NCI-H226 (cell line): ENCODE measurements at places on chromosomes 16 and 17.

GRCh38 chr16:85690469-85691064 lies 1.8 kb upstream of the GINS2 start:
- no peak for DNase-seq

- peak; percentile 84 for DNase-seq
Observed at GRCh38 chr17:76867578-76868175, 527 bp upstream of the MGAT5B start.

- DNase-seq = peak; percentile 44
Observed at GRCh38 chr16:21083729-21084268, 66.8 kb downstream of the DNAH3 start.

DNA sequence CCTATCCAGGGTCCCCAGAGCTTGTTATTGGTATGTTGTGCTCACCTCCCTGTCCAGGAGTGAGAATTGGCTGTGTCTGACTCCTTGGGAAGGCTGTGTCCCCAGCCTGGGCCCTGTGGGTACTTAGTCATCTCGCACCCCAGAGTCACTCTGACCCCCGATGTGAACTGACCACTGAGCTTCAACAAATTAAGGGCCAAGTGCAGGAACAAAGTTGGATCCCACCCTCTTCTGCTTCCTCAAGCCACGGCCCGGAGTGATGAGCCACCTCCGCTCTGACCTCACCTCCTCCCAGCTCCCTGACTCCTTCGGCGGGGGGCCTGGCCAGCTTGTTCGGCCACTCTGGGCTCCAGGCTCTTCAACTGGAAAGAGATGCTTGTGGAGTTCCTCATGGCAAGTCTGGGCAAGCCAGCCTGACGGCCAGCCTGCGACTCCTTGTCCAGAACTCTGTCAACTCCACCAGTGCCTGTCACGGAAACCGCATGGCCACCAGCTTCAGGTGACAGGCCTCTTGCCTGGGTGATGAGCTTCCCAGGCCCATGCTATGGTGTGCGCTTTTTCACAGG lies 22.3 kb upstream of the MPRIP start:
- DNase-seq = no peak

- DNase-seq = no peak
Observed at GRCh38 chr16:9256196-9256595, 164.8 kb downstream of the HAPSTR1 start.

DNA sequence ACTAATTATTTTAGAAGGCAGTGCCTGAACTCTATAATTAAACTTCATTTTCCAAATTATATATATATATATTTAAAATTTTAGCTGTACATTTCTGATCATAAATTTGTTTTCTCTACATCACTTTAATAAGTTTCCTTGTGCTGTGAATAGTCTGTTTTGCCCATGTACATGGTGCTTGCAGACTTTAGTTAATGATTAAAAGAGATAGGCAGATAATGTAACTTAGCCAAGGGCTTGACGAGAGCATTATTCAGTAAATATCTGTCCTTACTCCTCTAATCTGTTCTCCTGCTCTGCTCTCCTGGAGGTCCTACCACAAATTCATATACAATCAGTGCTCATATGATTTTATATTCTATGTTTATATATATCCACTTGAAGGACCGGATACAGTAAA lies 595.2 kb upstream of the KIF2B start:
- DNase-seq = no peak

- DNase-seq = no peak
Observed at GRCh38 chr16:56866955-56867830, 2.2 kb downstream of the SLC12A3 start.

- DNase-seq = no peak
Observed at GRCh38 chr17:55264278-55264644, 499 bp upstream of the HLF start.

- DNase-seq = no peak
Observed at GRCh38 chr17:83159204-83160049, 80.0 kb downstream of the METRNL start.

- DNase-seq = no peak
Observed at GRCh38 chr17:3961564-3962047, 2.6 kb downstream of the ATP2A3 start.

GRCh38 chr16:73858326-73858725 lies 438.3 kb upstream of the PSMD7 start:
- no peak for DNase-seq

DNA sequence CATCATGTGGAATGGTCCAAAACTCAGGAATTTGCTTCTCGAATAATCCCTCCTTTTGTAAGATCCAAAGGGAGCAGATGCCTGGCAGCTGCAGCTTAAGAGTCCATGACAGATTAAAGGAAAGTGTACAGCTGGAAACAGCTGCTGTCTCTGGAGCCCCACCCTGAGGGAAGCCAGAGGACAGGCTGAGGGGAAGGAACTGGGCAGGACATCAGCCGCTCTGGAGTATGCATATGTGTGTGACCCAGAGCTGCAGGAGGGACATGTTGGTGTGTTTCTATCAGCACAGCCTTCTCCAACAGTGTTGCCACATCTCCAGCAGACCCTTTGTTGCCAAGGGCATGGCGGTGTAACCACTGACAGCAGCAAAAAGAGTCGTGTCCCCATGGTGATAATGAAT lies 46.2 kb downstream of the CYB561 start:
- no peak for DNase-seq

- DNase-seq = no peak
Observed at GRCh38 chr17:35797370-35797769, 1.9 kb upstream of the MMP28 start.

DNA sequence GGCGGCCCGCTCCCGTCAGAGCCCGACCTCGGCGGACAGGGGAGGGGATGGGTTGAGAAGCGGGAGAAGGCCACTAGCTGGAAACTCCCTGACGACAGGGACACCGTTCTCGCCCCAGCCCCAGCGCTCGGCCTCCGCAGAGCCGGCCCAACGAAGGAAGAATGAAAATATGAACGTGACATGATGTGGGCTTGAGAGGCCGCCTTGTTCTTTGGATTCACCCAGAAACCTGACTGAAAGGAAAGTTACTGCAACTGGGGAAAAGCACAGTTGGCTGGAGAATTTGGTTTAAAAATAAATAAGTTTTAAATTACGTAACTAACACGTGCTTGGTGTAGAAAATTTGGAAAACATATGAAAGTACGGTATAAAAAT lies 21.1 kb downstream of the NPTX1 start:
- no peak for DNase-seq

DNA sequence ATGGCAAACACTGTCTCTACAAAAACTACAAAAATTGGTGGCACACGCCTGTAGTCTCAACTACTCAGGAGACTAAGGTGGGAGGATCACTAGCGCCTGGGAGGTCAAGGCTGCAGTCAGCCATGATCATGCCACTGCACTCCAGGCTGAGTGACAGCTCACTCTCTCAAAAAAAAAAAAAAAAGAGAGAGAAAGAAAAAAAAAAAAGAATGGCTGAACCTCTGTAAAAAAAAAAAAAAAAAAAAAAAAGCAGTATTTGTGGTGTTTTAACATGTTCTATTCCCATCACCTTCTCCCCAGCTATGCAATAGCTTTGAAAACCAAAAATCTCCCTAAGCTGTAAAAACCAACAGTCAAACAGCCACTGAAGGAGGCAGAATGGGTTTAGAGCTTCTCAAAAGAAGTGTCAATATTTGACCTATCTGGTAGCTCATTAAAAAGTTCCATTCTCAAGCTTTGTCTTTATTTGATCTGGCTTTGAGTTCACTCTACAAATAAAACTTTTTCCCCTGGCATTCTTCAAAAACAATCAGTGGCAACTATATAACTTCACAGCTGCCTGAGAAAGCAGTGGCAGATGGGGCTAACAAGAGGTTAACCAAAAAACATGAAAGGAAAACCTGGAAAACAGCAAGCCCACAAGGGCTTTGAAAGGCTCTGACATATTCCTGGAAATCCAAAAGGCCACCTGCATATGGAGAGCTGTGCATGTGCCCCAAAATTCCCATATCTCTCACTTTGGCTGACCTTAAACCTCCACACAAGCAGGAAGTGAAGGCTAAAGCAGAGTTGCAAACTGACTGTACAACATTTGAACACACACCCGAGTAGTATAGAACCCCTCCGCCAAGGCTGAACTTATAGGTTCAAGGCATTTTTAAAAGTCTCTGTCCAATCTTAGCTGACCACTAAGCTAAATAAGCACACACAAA lies 36.0 kb downstream of the USP32 start:
- no peak for DNase-seq

GRCh38 chr17:34671191-34671590 lies 91.8 kb downstream of the TMEM132E start:
- no peak for DNase-seq

DNA sequence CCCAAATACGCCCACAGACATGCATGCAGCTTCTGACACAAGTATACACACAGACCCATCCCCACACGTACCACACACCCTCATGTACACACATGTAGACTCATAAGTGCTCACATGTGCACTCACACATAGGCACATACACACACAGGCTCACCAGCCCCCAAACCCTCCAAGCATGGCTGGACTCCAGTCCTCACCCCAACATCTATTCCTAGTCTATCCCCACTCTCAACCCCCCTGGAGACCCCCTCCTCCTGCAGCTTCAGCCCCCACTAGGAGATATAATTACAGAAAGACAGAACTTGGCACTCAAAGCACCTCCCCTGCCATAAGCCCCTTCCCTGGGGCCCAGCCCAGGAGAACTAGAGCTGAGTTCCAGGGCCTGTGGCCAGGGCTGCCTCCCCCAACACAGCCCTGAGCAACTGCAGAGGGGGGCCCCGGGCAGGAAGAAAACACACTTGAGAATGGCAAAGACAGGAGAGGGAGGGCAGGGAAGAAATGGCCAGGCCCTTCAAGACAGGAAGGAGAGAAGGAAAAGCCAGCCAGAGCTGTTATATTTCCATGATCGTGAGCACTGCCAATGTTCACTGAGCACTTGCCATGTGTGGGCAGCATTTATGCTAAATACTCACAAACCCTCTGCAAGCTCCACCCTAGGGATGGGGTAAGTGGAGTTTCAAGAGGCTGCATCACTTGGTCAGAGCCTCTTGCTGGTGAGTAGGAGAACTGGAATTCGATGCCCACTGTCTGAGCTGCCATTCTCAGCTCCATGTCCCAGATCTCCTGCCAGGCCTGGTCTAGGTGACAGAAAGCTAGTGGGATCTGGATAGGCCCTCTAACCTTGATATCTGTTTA lies 224.5 kb downstream of the ZNF423 start:
- no peak for DNase-seq

GRCh38 chr16:87216841-87217275 lies 100.3 kb downstream of the C16orf95 start:
- DNase-seq = no peak

- no peak for DNase-seq
Observed at GRCh38 chr16:84391151-84392030, 23.1 kb downstream of the ATP2C2 start.

DNA sequence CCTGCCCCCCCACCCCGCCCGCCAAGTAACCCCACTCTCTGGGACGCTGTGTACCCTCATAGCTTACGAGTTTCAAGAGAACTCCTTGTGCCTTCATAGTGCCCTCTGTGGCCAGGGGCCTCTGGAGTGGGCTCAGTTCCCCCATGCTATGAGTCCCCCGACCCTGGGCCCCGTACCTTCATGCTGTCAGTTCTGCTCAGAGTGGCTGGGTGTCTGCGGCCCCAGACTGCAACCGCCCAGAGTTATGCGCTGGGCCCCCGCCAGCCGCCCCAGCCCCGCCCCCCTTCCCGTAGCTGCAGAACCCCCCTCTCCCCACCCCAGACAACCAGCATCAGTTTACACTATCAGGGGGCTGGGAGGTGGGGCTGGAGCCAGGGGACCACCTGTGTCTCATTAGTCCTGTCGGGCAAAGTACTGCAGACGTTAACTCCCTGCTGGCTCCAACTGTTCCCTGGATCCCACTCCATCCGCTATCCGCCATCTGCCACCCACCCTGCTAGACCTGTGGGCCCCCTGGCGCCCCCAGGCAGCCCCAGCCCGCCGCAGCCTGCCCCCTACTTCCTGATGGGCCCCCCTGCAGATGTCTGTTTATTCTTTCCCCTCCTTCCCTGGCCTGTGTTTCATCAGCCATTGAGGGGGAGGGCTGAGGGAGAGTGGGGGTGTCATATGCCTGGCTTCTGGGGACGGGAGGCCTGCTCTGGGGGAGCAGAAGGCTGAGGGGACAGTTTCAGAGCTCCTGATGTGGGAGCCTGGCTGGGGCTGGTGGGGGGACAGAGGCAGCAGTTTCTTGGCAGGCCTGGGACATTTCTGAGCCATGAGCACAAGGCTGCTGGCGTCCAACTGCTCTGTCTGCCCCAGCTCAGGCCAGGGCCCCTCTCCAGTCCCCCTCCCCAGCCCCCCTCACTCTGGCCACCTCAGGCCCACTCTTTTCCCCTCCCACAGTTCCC lies at the start of gene MFAP4:
Gene MFAP4 (minus strand): TSS at position 217 of the 947 bp plus-strand sequence. CDS start 35 bp downstream, at position 182.
- DNase-seq = no peak

DNA sequence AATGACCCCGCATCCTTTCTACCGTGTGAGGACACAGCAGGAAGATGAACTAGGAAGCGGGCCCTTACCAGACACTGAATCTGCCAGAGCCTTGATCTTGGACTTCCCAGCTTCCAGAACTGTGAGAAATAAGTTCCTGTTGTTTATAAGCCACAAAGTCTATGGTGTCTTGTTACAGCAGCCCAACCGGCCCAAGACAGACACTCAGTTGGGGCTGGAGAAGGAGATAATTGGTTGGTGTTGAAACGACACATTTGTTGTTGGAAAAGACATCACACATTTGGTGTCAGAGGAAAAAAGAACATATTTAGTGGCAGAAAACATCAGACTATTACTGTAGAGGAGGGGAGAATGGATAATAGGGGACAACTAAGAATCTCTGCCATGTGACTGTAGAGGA lies 122.3 kb upstream of the SEC14L1 start:
- no peak for DNase-seq

- no peak for DNase-seq
Observed at GRCh38 chr17:78044280-78044835, 84.2 kb downstream of the TMC6 start.

GRCh38 chr16:71933913-71934695 lies 38.8 kb downstream of the IST1 start:
- DNase-seq = peak; percentile 36

DNA sequence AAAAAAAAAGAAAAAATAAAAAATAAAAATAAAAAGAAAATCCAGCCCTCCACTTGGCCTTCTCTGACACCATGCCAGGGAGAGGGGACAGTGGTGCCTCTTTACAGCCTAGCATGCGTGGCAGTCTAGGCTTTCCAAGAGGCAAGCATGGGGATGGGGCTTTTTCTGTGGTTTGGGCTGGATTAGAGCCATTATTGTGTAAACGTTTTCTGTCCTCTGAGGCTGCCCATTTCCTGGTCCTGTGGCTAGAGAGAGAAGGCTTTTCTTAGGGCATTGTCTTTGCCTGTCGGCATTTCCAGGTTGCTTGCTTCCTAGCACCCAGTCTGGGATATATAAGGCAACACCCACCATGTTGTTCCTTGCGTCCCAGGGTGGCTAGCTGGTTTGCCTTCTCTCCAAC lies 2.7 kb upstream of the DHRS7B start:
- no peak for DNase-seq

DNA sequence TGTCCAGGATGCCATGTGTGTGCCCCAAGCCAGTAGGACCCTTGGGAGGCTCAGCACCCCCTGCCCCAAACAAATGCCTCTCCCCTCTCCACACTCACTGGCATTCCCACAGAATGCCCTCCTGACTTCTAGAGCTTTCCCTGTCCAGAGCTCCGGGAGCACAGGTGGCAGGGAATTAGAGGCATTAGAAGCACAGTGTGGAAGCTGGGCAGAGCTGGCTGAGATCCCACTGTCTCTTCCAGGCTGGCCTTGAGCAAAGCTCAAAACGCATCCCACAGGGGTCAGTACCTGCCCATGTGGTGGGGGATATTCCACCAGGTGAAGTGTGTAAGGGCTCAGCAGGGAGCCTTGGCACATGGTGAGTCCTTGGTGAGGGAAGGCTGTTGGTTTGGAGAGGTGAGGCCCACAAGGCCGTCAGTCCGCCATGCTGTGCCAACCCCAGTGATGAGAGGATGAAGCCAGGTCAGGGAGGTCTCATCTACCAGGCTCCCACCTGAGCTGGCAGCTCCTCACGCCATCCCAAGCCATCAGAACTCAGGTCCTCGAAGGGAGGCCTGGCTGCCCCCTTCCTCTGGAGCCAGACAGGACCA lies 18.1 kb downstream of the ENDOV start:
- DNase-seq = no peak
